Stimulated activated CD4-positive, alpha-beta T cell treated with anti-CD3 and anti-CD28 coated beads, Interleukin-15, amount 100 ng/mL, for 1 hour (primary cell): ENCODE measurements at places on chromosomes 7 and 10.

DNA sequence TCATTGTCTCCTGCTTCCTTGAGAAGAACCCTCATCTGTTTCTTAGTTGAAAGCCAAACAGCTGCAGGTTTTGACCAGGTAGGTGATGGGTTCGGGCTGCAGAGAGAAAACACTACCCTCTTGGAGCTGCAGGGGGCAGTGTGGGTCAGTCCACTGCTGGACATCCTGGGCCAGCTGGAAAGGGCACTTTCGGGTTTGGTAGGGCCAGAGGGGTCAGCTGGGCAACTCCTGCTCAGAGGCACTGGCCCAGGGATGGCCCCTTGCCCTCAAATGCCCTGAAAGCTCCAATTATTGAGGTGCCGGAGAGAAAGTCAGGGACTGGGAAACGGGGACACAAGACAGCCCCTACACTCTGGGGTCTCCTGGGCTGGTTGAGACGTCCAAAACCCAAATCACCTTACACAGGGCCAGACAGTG, 90.7 kb downstream of the MKI67 start:
- peak; percentile 35 for DNase-seq

GRCh38 chr10:56632537-56632936, 271.5 kb upstream of the ZWINT start:
- no peak for DNase-seq

GRCh38 chr10:95833042-95833610, 74.6 kb upstream of the CC2D2B start:
- DNase-seq = no peak

DNA sequence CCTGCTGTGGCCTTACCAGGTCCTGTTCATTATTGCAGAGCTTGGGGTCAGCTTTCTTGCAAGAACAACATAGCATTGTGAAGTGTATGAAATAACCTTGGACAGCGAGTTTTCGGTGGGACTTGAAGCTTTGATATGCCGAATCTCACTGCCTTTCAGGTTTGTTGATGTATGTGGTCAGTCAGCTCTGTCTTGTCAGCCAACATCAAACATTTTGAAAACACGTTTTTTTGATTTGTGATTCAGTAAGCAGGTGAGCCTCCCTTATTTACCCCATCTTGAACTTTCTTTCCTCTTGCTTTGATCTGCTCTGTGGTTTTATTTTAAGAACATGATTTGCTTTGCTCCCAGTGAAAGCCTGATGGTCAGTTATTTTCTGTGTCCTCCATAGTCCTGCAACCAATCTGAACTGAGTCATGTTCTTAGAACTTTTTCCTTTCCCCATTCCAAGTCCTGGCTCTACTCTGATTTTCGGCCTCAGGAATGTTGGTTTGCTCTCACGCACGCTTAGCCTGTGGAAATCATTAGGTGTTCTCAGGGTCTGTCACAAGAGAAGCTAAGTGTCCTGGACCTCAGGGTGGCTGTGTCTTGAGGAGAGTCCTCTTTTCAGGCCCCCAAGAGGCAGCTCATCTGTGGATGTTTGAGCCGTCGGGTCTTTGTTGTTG, 8.7 kb downstream of the WBP1L start:
- no peak for DNase-seq

DNA sequence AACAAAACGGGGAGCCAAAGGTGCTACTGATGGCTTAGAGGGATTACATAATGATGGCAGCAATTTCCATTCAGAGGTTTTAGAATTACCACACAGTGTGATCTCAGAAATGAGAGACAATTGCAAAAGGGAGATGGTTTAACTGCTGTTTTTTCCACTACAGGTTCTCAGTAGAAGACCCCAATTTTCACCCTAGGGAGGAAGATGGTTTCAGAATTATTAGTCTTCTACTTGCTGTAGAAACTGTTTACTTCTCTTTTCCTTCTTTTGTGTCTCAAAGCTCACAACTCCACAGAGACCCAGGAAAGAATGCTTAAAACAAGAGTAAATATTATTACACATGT, 226.5 kb downstream of the INHBA start:
- no peak for DNase-seq

GRCh38 chr10:119355930-119356329, 148.6 kb downstream of the GRK5 start:
- no peak for DNase-seq

- DNase-seq = no peak
Observed at GRCh38 chr10:67770537-67770936, 67.5 kb downstream of the DNAJC12 start.
